ENCODE measurements at places on chromosomes 4 and X. TPM values are rescaled to one million over a fixed set of nuclear protein-coding genes. Genes with fewer than 3 reads are reported as not detected.

The TECRL gene
- total RNA-seq = not detected

The AKAP4 gene
- total RNA-seq = not detected

The MSMO1 gene
- total RNA-seq = 29.2 TPM

The ANOS1 gene
- total RNA-seq = not detected

The BTK gene
- 0.85 TPM for total RNA-seq

The CT45A6 gene
- total RNA-seq = not detected

The VCX gene
- not detected for total RNA-seq

The CYBB gene
- total RNA-seq = 0.76 TPM

The DKK2 gene
- not detected for total RNA-seq

The LIMCH1 gene
- not detected for total RNA-seq

The KLF8 gene
- total RNA-seq = 1.7 TPM

The EFHC2 gene
- 0.34 TPM for total RNA-seq

The MAP3K15 gene
- 1.1 TPM for total RNA-seq

The ADH1C gene
- not detected for total RNA-seq

The SMIM31 gene
- total RNA-seq = not detected

The MMAA gene
- total RNA-seq = 12.8 TPM

The CTAG1B gene
- not detected for total RNA-seq

The GABRA4 gene
- not detected for total RNA-seq

The WAS gene
- 87.8 TPM for total RNA-seq

The PDZD4 gene
- total RNA-seq = 0.38 TPM

The KLB gene
- total RNA-seq = not detected

The ARMCX2 gene
- 15.6 TPM for total RNA-seq

The HTN3 gene
- not detected for total RNA-seq

The SPARCL1 gene
- total RNA-seq = not detected

The SPANXN4 gene
- not detected for total RNA-seq

The CTAG2 gene
- 37.2 TPM for total RNA-seq

The SHISA3 gene
- total RNA-seq = 0.21 TPM

The ARR3 gene
- not detected for total RNA-seq

The SHROOM3 gene
- total RNA-seq = 0.10 TPM

The ARMCX1 gene
- total RNA-seq = 7.3 TPM

The GLRA3 gene
- not detected for total RNA-seq

The SPANXN3 gene
- not detected for total RNA-seq

The GAGE1 gene
- total RNA-seq = not detected

The CDX4 gene
- total RNA-seq = not detected

The NCAPG gene
- 68.7 TPM for total RNA-seq

The SYTL5 gene
- not detected for total RNA-seq

The SLC7A11 gene
- total RNA-seq = 5.3 TPM

The PABPC4L gene
- total RNA-seq = not detected

The MYOZ2 gene
- total RNA-seq = not detected

The C4orf50 gene
- not detected for total RNA-seq

The FAM133A gene
- total RNA-seq = not detected

The MMRN1 gene
- not detected for total RNA-seq

The CCDC110 gene
- 0.18 TPM for total RNA-seq

The ASB12 gene
- total RNA-seq = not detected

All from activated naive CD8-positive, alpha-beta T cell treated with anti-CD3 and anti-CD28 coated beads for 36 hours (primary cell).